ENCODE measurements at places on chromosomes 2 and 18.

DNA sequence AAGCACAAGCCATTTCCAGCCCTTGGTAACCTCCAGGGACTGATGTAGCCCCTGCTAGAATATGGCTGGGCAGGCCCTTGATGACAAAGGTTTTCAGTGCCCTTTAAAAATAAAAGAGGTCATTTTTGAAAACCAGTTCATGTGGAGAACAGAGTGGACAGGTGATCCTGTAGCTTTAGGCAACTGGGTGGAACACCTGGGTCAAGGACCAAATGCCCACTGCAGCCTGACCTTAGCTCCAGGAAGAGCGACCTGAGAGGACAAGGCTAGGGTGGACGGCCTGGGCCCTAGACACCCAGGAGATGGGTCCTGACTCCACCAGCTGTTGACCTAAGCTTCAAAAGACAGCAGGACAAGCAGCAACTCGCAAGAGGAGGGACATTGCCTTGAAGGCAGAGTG, 116.6 kb downstream of the LIPG start:
- DNase-seq: no peak

DNA sequence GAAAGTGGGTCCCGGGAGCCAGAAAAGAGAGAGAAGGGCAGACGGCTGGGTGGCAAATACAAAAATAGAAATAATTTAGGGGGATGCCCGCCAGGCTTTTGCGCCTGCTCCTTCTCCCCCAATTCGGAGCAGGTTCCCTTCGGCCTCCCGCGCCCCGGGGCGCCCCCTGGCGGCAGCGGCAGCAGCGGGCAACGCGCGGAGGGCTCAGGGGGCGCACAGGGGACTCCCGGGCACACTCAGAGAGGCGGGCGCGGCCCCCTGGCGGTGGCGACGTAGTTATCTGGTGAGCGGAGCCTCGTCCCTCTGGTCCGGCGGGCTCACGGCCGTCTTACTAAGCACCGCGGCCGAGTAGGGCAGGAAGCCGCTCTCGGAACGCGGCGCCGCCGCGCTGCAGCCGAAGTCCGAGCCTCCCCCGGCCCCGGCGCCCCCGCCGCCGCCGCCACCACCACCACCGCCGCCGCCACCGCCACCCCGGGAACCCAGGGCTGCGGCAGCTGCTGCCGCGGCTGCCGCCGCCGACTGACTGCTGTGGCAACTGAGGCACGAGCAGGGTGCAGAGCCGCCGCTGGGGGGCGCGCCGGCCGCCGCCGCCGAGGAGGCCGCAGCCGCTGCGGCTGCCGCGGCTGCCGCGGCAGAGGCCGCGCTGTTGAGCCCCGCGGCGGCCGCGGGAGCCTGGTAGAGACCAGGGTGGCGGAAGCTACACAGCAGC, 3.8 kb downstream of the EVX2 start:
- DNase-seq: peak; percentile 45

DNA sequence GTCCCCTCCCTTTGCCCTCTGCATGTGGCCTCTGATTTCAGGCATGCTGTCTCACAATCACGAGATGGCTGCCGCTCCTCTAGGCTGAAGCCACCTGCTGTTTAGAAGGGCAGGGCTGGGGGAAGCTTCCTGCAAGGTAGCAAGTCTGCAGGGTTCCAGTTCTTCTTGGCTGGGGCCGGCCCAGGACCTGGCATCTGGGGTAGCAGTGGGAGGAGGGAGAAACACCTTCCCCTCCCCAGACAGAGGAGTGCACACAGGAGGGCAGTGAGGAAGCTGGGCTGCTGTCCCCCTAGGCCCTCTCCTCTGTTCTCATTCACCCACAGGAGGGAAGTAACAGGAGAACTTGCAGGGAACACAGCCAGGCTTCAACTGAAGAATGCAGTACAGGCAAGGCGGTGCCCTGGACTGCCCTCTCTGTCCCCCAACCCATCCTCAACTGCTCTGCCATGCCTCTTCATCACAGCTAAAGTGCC, 345.9 kb upstream of the HS6ST1 start:
- no peak for DNase-seq

DNA sequence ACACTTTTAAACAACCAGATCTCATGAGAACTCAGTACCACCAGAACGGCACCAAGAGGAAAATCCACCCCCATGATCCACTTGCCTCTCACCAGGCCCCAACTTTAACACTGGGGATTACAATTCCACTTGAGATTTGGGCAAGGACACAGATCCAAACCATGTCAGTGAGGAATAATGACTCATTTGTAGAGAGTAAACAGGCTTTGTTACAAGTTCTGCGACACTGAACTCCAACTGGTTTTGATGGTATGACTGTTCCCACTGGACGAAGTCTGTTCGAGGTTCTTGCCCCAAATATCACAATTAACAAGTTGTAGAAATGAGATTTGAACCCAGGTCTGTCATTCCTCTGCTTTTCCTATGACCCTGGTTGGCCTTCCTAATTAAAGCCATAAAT, 718.1 kb upstream of the ID2 start:
- DNase-seq: no peak

GRCh38 chr2:144605231-144605840, 85.4 kb upstream of the ZEB2 start:
- DNase-seq: no peak

DNA sequence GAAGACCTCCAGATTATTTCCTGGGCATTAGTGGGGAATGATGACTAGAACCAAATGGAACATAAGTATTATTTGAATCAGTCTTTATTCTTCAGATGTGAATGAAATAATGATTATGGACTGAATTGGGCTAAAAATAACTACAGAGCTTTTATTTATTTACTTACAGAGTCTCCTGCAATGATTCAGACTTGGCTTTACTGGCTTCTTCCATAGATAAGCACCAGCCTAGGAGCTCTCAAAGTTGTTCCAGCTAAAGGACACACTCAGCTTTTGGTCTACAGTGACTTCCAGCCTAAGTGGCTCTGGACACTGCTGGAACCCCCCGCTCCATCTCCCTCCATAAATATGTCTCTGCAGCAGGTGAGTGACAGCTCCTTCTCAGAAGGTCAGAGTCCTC, 24.3 kb upstream of the ARHGAP25 start:
- no peak for DNase-seq

- DNase-seq: no peak
Observed at GRCh38 chr2:24182507-24182906, 7.7 kb downstream of the FAM228A start.

GRCh38 chr2:151204756-151205155, 56.9 kb downstream of the RBM43 start:
- no peak for DNase-seq

- DNase-seq: no peak
Observed at GRCh38 chr2:213490087-213490486, 205.8 kb downstream of the SPAG16 start.

DNA sequence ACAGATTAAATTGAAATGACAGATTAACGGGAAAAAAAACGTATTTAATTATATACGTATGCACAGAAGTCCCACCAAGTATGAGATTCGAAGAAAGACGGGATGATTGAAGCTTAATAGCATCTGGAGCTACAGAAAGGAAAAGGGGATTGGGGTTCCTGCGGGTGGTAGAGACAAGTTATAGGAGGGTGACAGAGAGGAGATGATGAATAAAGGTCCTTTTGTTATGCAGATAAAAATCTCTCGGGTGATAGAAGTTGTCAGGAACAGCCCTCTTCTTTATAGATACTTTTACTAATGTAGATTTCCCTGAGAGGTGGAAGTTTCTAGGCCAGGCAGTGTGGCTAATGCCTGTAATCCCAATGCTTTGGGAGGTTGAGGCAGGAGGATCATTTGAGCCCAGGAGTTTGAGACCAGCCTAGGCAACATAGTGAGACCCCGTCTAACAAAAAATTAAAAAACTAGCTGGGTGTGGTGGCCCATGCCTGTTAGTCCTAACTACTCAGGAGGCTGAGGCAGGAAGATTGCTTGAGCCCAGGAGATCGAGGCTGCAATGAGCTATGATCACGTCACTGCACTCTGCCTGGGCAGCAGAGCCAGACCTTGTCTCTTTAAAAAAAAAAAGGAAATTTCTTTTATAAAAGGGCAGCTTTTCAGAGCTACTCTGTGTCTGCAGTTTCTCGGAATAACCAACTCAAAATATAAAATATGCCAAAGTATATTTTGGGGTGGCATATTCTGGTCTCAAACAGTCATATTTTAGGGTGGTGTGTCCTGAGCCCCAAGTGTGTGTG, 113.0 kb downstream of the STPG4 start:
- DNase-seq: no peak

DNA sequence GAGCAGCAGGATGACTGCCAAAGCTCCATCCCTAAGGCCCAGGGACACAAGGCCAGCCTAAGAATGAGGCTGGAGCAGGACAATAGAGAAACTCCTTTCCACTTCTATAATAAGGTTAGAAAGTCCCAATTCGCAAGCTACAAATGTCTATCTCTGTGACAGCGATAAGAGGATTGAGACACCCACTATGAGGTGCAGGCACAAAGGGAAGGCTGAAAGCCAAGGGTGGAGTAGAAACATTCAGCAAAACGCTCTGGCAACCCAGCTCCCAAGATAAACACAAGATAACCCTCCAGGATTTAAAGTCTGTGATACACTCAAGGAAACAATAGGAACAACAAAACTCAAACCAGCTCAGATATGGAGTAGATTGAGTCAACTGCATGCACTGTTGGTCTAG, 418.0 kb upstream of the UBE2E3 start:
- DNase-seq: no peak

GRCh38 chr2:164954954-164955701, at the start of gene SLC38A11:
Gene SLC38A11, minus strand, starts transcription at chr2:164955525. Its CDS starts 278 bp downstream, at chr2:164955247.
- DNase-seq: no peak

DNA sequence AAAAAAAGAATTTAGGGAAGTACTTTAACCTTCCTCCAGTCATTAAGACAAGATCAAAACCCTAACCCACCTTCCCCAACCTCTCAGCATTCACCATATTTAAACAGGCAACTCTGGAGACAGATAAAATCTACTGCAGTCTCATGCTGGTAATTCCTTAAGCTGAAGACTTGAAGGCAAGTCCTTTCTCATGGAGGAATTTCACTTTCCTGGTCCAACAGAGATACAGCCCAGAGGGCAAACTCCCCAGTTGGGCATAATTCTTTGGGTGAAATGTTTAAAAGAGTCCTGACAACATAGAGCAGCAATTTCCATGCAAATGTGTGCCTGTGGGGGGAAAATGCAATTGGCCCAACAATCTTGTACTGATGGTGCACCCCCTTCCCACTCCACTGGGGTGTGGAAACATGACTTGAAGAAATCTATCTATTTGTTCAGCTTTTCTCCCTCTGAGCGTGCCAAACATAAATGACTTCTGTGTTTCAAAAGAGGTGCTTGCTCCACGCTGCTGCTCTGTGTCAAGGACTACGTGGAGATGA, 131.8 kb upstream of the HNRNPA3 start:
- DNase-seq: no peak

- DNase-seq: no peak
Observed at GRCh38 chr2:46704041-46704440, 211.6 kb downstream of the MCFD2 start.

DNA sequence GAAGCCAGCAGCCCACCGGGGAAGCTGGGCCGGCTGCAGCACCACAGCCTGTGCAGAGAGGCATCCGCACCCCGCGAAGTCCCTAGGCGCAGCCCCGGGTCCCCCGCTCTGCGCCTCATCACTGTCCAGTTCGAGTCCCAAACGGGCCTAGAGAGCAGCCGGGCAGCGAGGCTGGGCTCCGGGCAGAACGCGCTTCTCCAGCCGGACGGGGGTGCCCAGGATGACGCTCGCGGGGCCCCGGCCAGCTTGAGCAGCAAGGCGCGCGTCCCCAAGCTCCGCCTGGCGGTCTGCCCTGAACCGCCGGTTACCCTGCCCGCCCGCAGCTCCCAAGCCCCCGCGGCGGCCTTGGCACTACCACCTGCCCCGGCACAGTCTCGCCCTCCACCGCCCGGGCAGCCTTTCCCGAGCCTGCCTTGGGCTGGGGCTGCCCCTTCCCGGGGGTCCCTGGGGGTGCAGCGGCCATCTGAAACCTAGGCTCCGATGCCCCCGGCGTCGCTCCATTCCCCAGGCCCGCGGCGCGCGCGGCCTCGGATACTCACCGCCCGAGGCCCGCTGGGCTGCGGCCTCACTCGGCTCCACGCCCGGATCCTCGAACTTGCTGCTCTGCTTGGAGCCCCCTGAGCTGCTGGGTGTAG, 591 bp downstream of the SLC16A14 start:
- peak; percentile 36 for DNase-seq

- DNase-seq: no peak
Observed at GRCh38 chr2:144078802-144079724, 440.9 kb downstream of the ZEB2 start.

DNA sequence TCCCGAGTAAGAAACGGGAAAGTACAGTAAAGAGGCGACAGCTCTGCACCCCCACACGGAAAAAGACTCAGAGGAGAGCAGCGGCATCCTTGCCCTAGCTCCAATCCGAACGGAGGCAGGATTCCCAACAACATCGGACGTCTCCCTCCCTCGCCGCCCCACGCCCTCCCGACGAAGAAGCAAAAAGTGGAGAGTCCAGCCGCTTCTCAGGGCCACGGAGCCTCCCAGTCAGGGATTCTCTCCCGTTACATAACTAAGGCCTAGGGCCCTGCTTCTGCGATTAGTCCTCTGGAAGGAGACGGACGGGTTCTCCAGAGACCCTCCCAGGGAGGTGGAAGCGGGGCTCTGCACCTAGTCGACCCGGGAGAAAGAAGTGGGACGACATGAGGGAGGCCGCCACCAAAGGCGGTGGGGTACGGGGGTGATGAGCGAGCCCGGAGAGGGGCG, 587 bp downstream of the SUMO1 start:
- DNase-seq: peak; percentile 60

GRCh38 chr2:200360364-200360763, 53.9 kb downstream of the SPATS2L start:
- no peak for DNase-seq

DNA sequence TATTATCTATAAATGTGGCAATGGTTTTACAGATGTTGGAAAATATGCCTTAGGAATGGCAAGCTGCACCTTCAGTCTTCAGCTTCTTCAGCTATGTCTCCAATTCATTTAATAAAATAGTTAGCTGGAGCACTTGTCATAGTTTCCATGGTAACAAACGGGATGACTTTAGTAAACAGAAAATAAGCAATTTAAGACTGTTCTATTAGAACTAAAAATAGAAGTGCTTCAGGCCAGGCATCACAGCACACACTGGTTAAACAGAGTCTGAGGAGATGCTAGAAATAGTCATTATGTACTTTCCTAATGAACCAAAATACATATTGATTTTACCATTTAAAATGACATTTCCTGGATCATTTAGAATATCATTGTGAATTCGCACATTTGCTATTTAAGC, 195.0 kb downstream of the GCA start:
- no peak for DNase-seq

Measured in fibroblast of skin of back (primary cell).